DMS79 (cell line): ENCODE measurements at places on chromosomes 12 and 14.

- no peak for DNase-seq
Measured at GRCh38 chr12:130423136-130423535, 85.4 kb downstream of the PIWIL1 start.

DNA sequence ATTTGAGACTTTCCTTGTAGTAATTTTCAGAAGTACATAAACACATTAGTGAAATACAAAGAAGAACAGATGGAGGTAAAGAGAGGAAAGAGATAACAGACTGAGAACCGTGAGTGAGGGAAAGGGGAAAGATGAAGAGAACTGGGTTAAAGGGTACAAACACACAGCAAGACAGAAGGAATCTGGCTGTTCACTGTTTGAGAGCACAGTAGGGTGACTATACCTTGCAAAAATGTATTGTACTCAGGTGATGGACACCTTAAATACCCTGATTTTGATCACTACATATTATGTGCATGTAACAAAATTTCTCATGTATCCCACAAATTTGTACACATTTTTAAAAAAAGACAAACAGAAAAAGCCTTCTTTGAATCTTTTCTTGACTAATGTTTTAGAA lies 2.7 kb upstream of the TRHDE start:
- DNase-seq, result no peak

DNA sequence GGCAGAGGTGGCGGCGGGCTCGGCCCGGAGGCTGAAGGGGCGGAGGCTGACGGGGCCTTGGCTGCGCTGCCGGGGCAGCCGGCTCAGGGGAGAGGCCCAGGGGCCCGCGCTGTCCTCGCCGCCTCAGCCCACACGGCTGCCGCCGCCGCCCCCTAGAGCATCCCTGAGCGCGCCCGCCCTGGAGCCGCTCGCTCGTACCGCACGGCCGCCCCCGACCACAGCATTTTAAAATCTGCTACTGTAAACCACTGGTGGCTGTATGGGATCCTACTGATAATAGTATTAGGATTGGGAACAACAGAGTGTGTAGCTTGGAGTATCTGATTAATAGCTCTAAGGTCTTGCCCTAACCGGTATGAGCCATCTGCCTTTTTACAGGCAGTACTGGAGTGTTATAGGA lies 22.2 kb upstream of the EDDM3A start:
- DNase-seq, result no peak

DNA sequence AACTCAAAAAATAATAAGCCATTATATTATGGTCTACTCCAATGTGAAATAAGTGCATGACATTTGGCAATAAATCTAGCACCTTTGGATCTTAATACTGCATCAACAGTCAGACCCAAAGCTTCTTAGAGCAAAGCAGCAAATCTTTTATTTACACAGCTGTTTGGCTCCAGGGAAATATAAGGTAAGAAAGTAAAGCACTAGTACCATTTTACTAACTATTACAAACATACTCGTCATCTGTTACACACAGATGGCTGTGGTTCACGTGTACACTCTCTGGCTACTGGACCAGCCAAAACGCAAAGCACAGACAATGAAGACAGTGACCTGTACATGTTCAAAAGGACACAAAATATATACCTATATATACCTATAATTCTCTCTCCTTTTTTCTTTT lies 2.8 kb downstream of the FGD6 start:
- DNase-seq, result no peak

DNA sequence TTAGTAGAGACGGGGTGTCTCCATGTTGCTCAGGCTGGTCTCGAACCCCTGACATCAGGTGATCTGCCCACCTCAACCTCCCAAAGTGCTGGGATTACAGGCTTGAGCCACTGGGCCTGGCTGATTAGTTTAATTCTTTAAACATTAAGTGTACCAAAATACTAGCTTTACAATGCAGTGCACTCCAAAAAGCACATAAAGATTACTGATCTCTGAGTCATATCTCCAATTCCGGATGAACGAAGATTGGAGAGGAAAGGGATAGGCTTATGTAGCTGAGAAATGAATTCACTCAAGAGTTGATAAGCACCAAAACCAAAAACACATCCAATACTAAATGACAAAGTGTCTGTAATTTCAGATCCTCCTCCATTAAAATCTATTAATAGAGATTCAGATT lies 15.1 kb downstream of the NAV3 start:
- DNase-seq, result peak; percentile 47

GRCh38 chr14:32186248-32186647 lies 15.6 kb upstream of the RNU6-7 start:
- DNase-seq, result no peak

GRCh38 chr14:97626088-97626487 lies 828.9 kb downstream of the VRK1 start:
- no peak for DNase-seq
